Effector memory CD4-positive, alpha-beta T cell (primary cell): ENCODE measurements at places on chromosomes 16 and 17.

DNA sequence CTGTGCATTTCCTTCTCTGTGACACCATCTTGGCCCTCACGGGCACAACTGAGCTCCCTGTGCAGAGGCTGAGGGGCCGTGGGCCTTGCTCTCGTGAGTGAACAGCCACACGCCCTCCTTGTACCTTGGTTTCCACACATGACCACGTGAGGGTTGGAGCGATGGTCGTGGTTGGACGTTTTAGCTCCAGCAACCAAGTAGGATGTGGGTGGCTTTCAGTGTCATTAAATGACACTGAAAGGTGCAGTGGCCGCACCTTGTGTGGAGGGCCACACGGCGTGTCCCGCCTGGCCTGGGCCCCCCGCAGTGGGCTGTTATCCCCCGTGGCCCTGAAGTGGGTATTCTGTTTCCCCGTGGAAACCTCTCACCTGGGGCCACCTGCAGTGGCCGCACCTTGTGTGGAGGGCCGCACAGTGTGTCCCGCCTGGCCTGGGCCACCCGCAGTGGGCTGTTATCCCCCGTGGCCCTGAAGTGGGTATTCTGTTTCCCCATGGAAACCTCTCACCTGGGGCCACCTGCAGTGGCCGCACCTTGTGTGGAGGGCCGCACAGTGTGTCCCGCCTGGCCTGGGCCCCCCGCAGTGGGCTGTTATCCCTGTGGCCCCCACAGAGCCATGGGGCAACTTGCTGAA lies 28.2 kb downstream of the ACSF3 start:
- DNase-seq = no peak

- no peak for DNase-seq
These were observed 251.9 kb upstream of the AXIN2 start for GRCh38 chr17:65813306-65813705.

GRCh38 chr17:48915459-48916282 lies 7.5 kb downstream of the UBE2Z start:
- peak; percentile 24 for DNase-seq

DNA sequence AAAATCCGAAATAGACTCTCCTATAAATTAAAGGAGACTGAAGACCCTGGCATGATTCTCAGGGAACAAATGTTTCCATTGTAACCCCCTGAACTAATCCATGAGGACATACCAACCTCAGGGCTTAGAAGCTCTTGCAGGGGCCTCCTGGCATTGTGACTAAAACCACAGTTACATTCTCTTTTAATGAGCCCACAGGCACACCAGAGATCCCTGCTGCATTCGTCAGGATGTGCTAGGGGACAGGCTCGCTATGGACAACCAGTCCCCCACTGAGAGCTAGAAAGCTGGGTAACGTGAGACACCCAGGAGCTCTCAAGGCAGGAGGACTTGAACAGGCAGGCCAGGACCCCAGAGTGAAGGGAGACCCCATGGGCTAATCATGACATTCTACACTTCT lies 140.6 kb upstream of the TNRC6C start:
- DNase-seq = no peak

DNA sequence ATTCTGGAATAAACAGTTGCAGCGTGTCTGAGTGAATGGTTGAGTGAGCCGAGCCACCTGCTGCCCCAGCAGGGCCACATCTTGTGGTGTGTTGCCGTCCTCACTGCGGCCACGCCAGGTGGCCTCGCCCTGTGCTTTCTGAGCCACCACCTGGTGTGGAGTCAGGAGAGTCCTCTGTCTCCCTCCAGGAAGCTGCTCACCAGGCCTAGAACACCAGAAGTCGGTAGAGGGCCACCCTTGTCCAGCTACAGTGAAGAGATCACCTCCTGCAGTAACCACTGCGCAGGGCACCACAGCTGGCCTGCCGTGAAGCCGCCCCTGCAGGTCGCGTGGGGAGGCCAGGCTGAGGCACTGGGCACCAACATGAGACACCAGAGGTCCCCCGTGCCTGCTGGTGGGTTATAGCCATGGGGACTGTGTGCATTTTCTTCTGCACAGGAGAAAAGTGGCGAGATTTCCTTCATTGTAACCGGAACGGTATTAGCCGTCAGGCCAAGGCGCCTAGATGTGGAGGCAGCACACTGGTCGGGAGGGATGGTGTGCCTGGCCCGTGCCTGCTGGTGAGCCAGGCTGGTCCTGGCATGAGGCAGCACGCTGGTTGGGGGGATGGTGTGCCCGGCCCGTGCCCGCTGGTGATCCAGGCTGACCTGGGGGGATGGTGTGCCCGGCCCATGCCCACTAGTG lies 28.9 kb upstream of the FOXK2 start:
- no peak for DNase-seq

GRCh38 chr17:44549686-44550085 lies 7.6 kb upstream of the FZD2 start:
- no peak for DNase-seq
